ENCODE measurements at places on chromosomes 13 and 19.

DNA sequence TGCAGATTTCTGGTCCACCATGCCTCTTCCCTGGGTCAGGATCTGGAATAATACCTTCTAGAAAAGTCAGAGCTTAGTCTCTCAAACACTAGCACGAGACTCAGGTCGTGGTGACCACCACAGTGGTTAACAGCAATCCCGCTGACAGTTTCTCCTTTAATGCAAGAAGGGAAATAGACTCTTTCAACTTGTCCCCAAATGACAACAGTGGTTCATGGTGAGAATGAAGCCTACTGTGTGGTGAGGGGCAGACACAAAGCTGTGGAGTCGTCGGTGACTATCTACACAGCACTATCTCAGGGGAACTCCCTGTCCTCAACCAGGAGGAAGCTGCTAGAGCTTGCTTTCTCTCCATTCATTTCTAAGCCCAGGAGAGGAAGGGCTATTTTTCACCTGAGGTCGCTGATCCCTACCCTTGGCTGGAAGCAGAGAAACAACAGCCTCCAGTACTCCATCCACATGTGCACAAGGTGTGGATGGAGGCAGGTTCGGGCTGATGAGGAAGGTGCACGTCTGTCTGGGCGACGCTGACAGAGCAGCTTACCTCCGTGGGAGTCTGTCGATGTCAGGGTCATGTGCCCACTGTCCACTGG is 72.4 kb downstream of the STK24 start:
- no peak for DNase-seq

GRCh38 chr19:17775245-17775927 is 19.6 kb upstream of the B3GNT3 start:
- DNase-seq: peak; percentile 53

DNA sequence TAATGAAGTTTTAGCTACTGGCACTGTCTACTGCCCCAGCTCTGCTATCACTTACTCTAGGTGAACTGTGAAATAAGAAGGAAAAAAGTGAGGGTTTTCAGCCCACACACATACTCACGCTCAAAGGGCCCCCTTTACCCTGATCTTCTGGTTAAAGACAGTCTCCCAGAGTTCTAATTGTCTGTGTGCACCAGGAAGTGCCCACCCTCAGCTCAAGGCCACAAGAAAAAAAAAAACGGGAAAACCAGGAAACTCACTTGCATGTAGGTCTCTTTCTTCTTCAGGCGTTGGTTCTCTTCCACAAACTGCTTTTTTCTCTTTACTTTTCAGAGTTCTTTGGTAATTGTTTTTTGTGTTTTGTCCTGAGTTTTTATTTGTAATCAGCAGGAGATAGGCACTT is 22.1 kb downstream of the RAP2A start:
- no peak for DNase-seq

GRCh38 chr19:41299046-41299754 is 10.8 kb upstream of the CCDC97 start:
- no peak for DNase-seq

DNA sequence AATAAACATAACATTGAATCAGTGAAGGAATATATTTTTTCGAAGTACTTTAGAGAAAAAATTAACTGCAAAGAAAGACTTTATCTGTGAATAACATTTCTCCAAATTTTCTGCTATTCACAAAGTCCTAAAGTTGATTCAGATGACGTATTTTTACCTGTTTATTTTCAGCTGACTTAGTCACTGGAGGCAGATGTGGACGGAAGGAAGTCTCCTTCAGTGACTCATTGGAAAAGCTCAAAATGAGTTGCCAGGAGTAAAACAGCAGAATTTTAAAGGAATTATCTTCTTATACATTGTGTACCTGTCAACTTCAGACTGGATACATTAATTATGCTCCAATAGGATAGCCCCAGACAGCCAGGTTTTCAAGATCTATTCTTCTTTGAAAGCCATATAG is 679.3 kb upstream of the GPC6 start:
- DNase-seq: no peak

GRCh38 chr19:8441725-8442544 is 2.8 kb upstream of the HNRNPM start:
- DNase-seq: no peak

- DNase-seq: no peak
These were observed 8.9 kb downstream of the PIAS4 start for GRCh38 chr19:4016486-4016885.

DNA sequence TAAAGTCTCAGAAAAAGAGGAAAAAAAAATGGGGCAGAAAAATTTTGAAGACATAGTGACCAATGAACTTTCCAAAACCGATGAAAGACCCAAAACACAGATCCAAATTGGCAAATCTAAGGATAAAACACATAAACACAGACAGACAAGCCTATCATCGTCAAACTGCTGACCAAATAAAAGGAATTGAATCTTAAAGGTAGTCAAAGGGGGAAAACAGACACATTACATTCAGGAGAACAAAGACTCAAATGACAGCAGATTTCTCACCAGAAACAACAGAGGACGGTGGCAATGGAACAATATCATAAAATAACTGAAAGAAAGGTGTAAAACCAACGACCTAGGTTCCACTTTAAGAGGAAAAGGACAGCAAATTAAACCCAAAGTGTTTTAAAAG is 10.2 kb downstream of the RBM26 start:
- no peak for DNase-seq

- peak; percentile 42 for DNase-seq
These were observed 3.9 kb downstream of the UPF3A start for GRCh38 chr13:114285166-114285808.

DNA sequence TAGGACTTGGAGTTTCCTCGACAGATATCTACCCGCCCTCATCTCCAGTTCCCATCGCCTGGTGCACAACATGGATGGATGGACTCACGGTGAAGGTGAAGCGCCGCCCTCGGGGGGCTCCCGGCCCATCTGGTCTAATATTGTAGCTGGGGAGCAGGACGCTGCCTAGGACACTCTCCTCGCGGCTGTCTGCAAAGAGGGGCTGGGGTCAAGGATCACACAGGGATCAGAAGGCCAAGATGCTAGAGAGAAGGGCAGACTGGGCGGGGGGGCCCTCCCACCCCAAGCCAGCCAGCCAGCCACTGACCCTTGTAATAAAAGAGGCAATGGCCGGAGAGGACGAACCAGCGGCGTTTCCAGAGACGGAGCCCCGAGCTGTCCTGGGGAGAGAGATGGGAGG is 7.1 kb downstream of the PLEKHA4 start:
- no peak for DNase-seq

GRCh38 chr19:18895038-18895823 is 727 bp downstream of the CERS1 start:
- DNase-seq: peak; percentile 72

DNA sequence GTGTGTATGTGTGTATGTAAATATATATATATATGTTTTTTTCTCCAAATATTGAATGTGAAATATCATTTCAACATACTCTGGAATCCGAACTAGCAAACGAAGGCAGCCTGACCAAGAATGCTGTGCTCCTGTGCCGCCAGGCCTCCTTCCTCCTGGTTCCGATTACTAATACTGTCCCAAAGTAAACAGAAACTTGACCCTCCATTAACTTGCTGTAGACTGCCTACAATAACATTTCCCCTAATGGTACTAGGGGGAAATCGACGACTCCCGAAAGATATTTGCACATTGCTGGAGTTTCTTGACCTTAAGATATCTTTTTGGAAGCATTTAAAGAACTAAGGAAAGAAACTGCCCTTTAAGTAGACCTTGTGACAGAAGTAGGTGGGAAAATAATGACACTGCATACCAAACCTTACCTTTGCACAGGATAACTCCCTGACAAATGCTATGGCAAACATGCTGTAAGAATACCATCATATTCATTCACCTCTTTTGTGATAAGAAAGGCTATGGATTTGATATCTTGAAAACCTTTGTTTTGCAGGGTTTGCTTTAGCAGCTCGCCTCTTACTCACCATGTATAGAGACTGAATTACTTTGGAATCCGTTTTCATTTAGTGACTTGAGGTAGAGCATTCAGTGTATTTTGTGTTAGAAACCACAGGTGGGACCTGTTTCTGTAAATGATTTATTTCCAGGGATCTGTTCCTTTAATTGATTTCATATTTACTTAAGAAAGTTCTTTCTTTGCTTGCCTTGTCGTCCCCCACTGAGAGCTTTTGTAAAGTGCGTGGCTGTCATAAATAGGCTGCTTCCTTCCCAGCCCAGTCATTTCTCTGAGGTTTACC is 80.1 kb downstream of the KLF5 start:
- DNase-seq: no peak

DNA sequence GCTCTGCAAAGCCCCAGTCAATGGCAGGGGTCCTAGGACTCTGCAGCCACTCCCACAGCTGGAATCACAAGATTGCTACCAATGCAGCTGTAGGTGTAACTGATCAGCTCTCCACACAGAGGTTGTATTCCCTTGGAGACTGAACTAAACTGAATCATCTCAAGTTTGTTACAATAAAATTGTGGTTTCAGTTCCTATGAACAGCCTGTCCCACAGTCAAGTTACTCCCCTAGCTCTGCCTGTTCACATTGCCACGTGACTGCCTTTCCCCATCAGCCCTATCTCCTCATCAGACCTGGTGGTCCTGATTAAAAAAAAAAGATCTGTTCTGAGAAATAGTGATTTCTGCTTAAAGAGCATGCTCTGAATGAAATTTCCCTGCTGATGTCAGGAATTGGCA is 287.9 kb upstream of the NBEA start:
- no peak for DNase-seq

DNA sequence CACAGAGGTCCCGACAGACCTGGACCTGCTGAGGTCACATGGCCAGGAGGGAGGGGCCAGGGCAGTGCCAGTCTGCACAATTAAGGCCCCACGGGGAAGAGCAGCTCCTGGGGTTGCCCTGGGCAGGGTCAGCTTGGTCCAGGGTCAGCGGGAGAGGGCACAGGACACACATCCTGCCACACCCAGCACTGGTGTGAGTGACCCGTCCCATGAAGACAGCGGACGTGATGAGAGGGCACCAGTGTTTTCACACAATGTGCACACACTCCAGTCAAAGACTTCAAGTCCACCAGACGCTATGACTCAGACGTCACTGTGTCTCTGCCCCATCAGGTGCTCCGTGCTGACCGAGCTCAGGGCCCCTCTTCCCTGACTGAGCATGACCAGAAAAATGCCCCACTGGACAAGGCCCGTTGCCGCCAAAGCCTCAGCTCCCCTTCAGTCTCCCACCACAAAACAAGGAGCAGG is 4.2 kb downstream of the TMEM259 start:
- peak; percentile 87 for DNase-seq

DNA sequence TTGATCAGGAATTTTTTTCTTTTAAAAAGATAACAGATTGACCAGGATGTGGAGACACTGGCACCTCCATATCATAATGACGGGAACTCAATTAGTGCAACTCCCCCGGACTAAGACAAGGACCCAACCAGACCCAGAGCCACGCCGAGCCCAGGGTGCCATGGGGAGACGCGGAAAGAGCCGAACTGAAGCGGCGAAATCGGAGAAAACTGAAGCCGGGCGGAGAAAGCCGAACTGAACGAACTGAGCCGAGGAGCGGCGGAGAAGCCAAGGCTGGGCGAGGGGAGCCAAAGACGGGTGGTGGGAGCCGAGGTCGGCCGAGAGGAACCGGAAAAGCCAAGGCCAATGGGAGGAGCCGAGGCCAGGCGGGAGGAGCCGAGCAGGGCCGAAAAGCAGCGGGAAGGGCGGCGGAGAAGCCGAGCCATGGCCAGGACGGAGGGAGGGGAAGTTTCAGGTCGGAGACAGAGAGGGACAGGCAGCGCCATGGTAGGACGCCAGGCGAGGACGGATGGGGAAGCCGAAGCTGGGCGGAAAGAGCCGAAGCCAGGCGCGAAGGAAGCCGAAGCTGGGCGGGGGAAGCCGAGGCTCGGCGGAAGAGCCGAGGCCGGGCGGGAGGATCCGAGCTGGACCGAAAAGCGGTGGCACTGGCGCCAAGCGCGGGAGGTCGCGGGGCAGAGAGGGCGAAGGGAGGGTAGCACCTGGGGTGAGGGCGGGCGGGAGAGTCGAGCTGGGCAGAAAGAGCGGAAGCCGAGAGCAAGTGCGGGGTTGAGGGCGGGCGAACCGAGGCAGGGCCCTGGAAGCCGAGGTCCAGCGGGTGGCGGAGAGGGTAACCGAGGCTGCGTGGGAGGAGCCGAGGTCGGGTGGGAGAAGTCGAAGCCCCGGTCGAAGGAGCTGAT is 29.4 kb downstream of the ZNF557 start:
- DNase-seq: peak; percentile 86

DNA sequence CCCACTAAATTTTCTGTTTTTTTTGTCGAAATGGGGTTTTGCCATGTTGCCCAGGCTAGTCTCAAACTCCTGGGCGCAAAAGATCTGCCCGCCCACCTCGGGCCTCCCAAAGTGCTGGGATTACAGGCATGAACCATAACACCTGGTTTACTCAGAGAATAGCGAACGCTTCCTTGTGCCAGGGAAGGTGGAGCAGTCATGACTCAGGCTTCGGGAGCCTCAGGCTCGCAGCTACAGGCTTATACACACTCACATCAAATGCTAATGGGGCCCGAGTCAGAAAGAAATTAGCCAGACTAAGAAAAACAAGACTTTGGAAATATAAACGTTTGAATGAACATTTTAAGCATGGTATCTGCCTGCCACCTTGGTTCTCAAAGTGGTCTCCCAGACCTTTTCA is 11.0 kb upstream of the TPT1 start:
- peak; percentile 22 for DNase-seq

DNA sequence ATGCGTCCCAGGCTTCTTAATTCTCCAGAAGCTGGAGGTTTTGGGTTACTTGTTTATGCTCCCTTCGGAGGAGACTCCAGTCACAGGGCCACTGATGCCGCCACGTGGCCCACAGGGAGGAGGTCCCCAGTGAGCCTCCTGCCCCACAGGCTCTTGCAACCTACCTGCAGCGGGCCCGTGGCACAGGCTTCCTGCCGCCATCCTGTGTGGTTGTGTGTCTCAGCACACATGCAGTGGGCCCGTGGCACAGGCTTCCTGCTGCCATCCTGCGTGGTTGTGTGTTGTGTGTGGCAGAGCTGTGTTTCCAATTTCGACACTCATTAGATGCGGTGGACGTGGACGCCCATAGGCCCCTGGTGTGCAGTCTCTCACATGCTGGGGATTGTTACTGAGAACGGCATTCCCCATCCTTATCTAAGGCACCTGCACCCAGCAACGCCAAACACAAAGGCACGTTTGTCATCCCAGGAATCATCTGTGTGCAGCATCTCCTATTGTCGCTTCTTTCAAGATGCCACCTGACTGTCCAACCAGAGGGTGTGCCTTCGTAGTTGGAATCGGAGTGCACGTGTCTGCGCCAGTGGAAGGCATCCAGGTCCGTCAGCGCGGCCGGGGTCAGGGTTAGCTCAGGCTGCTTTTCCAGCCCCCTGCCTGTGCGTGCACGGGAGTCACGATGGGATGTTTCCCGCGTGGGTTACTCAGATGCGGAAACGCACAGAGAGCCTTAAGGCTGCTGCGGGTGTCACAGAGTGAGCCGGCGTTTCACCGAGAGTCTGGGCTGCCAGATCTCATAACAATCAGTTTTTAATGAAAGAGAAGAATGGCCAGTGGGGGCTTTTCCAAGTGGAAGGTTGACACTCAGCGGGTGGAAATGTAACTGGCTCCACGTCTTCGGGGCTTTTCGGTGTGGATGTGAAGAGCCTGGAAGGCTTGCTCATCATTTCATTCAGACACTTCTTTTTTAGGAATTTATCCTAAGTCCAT is 119.8 kb downstream of the ATP11A start:
- no peak for DNase-seq

All from Caki2 (cell line).